ENCODE measurements at places on chromosomes 4 and X. TPM values are rescaled to one million over a fixed set of nuclear protein-coding genes. Genes with fewer than 3 reads are reported as not detected.

The CLDN22 gene
- total RNA-seq, result not detected

The SCARB2 gene
- 23.5 TPM for total RNA-seq

The RAPGEF2 gene
- 27.9 TPM for total RNA-seq

The PRKG2 gene
- total RNA-seq, result 1.7 TPM

The PQBP1 gene
- total RNA-seq, result 64.4 TPM

The STPG2 gene
- total RNA-seq, result 0.47 TPM

Measured in CD4-positive, alpha-beta memory T cell (primary cell).